ENCODE measurements at places on chromosomes 12 and 14. TPM values are rescaled to one million over a fixed set of nuclear protein-coding genes. Genes with fewer than 3 reads are reported as not detected.

POTEM gene
- not detected for total RNA-seq

RBP5 gene
- 2.3 TPM for total RNA-seq

- H3K27ac ChIP-seq = no peak overlapping the region
- H3K4me3 ChIP-seq = no peak overlapping the region
- no peaks in the 10 kb centered on the region for H3K4me1 ChIP-seq
- DNase-seq = no peak
Measured at GRCh38 chr12:108484431-108484830, 30.6 kb upstream of the FICD start.

DNA sequence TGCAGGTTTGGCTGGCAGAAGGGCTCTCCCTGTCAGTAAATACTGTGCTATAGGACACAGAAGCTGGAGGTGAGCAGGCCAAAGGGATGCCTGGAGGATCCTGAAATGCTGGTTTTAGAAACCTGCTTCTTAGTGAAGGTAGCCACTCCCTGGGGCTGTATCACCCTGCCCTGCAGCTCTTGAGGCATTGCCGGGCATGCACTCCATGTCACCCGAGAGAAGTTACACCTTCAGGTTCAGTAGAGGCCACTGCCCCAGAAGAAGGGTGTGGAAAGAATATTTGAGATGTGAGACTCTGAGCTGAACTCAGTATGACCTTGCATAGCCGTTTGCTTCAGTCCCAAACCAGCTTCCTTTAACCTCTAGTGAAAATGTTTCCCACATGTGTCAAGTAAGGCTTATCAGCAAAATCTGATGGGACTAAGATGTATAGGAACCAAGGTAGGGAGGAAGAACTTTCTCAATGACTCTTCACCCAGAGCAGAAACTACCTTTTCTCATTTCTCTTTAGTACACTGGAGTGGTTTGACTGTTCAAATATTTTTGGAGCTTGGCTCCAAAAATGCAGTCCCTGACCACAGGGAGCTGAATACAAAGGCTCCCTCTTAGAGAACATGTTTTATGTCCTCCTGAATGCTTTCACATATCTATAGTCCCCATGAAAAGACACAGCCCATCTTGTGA is 164.5 kb upstream of the DYRK2 start:
- no peak overlapping the region for H3K4me3 ChIP-seq
- no peaks in the 10 kb centered on the region for H3K4me1 ChIP-seq
- no peaks in the 10 kb centered on the region for H3K27me3 ChIP-seq
- no peak for DNase-seq
- no peak overlapping the region for H3K27ac ChIP-seq
